Cardiac septum (tissue), 1 donor: ENCODE measurements at places on chromosomes 7 and 10.

- no peak for DNase-seq
Observed at GRCh38 chr7:157482025-157482424, 145.2 kb downstream of the DNAJB6 start.

- no peak for DNase-seq
Observed at GRCh38 chr10:101228966-101229265, 347 bp downstream of the LBX1 start.

DNA sequence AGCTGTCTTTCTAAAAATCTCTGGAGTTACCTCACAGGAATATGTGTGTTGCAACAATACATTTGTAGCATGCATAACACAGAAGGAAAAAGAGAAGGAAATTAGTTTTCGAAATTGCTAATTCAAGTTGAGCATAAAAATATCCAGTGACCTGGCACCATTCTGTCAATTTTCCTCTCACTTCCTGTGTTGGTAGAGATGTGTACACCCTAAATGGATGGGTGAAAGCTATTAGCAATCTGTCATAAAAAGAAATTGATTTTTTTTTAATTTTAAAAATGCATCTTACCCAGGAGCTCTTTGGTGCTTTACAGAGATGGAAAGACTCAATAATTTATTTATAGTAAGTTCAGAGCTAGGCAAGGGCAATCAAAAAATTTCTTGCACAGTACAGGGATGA lies 333.3 kb upstream of the TMEM229A start:
- no peak for DNase-seq

- DNase-seq, result no peak
Observed at GRCh38 chr10:119640875-119641526, 10.2 kb upstream of the BAG3 start.

GRCh38 chr7:7228967-7229366 lies 46.6 kb downstream of the C1GALT1 start:
- no peak for DNase-seq

- no peak for DNase-seq
Observed at GRCh38 chr7:17774248-17774647, 166.0 kb downstream of the SNX13 start.
